Sigmoid colon (tissue), 7 donors: ENCODE measurements at places on chromosomes 7 and 10. TPM values are rescaled to one million over a fixed set of nuclear protein-coding genes. Genes with fewer than 3 reads are reported as not detected.

Gene DAGLB
- total RNA-seq: 7.5 TPM

GRCh38 chr7:24427048-24427447, 143.1 kb downstream of the NPY start:
- H3K4me3 ChIP-seq: no peak overlapping the region
- H3K4me1 ChIP-seq: no peaks in the 10 kb centered on the region
- H3K27ac ChIP-seq: no peak overlapping the region
- DNase-seq: no peak

DNA sequence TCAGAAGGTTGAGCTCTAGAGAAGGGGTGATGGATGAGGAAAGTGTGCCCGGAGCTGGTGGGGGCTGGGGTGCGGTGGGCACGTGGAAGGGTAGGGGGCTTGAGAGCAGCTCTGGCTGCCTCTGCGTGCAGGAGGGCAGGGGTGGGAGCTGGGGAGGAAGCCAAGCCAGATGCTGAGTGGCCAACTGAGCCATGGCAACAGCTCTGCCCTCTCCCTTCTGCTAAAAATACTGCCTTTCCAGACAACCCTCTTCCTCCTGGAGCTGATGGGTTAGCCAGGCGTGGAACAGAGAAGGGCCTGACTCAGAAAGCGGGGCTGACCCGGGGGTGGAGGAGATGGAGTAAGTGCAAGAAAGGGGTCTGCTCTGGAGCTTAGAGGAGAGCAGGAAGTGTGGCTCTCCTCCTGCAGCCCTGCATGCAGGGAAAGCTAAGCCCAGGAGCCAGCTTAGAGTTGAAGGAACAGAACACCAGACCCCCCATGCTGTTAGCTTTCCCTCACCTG, 114.6 kb upstream of the AGK start:
- no peak overlapping the region for H3K4me3 ChIP-seq
- DNase-seq: no peak
- H3K36me3 ChIP-seq: no peaks in the 10 kb centered on the region
- no peak overlapping the region for H3K27ac ChIP-seq
- H3K4me1 ChIP-seq: no peaks in the 10 kb centered on the region

DNA sequence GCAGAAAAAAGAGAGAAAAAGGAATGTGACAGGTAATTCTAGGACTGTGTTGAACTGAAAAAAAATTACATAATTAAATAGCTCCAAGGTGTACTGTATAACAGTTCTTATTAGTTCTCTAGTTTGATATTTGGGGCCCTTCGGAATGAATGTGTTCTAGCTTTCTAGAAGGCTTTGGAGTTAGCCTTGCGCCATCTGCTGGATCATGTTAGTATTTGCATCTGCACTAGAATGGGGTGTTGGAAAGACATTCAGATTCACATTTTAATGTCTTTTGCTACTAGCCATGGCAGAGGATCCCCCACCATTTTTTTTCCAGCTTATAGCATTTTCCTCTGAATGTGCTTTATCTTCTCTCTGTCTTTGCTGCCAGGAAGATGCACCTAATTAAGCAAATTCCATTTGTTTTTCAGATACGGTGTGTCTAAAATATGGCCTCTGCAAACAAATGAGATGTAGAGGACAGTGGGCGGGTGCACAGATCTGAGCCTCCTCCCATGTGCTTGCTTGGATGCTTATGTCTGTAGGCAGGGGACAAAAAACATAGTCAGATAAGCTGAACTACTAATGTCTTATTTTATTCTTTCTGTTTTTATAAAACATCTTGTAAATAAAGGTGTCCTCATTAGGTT, 238.5 kb downstream of the PHF14 start:
- no peak overlapping the region for H3K27ac ChIP-seq
- H3K36me3 ChIP-seq: no peaks in the 10 kb centered on the region
- H3K4me1 ChIP-seq: no peaks in the 10 kb centered on the region
- H3K4me3 ChIP-seq: no peak overlapping the region

Gene ARHGAP12
- 72.4 TPM for total RNA-seq

DNA sequence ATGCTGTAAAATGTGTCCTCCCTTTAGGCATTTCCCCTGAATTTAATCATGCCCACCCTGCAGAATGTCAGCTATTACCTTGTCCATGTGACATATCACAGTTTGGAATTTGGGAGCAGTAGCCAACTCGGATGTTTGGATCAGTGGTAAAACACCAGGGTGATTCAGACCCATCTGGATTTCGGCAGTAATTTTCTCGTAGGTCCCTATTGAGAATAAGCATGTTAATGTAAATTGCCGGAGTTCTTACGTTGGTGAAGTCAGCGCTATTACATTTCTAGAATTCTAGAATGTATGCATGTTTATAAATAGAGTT, 44.1 kb downstream of the HGF start:
- peak overlapping the region; percentile 6 for H3K4me3 ChIP-seq
- H3K36me3 ChIP-seq: no peaks in the 10 kb centered on the region
- no peaks in the 10 kb centered on the region for H3K27me3 ChIP-seq

GRCh38 chr10:95254629-95255028, 36.2 kb downstream of the PDLIM1 start:
- no peak for DNase-seq
- H3K36me3 ChIP-seq: no peaks in the 10 kb centered on the region
- H3K4me3 ChIP-seq: no peak overlapping the region
- H3K27ac ChIP-seq: no peak overlapping the region
- H3K4me1 ChIP-seq: no peaks in the 10 kb centered on the region
- no peaks in the 10 kb centered on the region for H3K27me3 ChIP-seq

- H3K36me3 ChIP-seq: no peaks in the 10 kb centered on the region
- no peak overlapping the region for H3K27ac ChIP-seq
- H3K27me3 ChIP-seq: no peaks in the 10 kb centered on the region
- no peak for DNase-seq
- no peak overlapping the region for H3K4me3 ChIP-seq
- no peaks in the 10 kb centered on the region for H3K4me1 ChIP-seq
These were observed 14.5 kb downstream of the POU6F2 start for GRCh38 chr7:38992203-38992602.

- no peaks in the 10 kb centered on the region for H3K36me3 ChIP-seq
- H3K27me3 ChIP-seq: no peaks in the 10 kb centered on the region
- peak overlapping the region; percentile 99 for H3K27ac ChIP-seq
- H3K4me1 ChIP-seq: no peaks in the 10 kb centered on the region
- H3K4me3 ChIP-seq: peak overlapping the region; percentile 94
- no peak for DNase-seq
These were observed 1.4 kb downstream of the LARP4B start for GRCh38 chr10:929960-930624.

DNA sequence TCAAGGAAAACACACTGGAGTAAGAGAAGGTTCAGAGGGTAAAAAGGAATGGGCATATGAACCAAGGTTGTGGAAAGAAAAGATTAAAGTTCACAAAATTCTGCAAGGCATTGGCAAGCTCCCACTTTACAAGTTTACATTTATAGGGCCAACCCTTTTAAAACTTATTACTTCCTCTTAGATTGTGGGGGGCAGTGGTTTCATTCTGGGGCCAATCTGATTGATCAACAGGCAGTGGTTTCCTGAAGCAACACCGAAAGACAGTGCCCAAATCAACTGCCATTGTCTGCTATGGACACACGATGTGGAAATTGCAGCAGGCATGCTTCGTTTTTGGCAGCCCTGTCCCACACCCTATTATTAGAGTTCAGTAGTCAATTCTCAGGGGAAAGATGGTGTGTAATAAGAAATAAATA, 154.0 kb downstream of the SGMS1 start:
- H3K4me3 ChIP-seq: no peak overlapping the region
- peaks cover 29% of the 10 kb centered on the region for H3K4me1 ChIP-seq
- no peak overlapping the region for H3K27ac ChIP-seq
- H3K36me3 ChIP-seq: no peaks in the 10 kb centered on the region
- H3K27me3 ChIP-seq: no peaks in the 10 kb centered on the region

DNA sequence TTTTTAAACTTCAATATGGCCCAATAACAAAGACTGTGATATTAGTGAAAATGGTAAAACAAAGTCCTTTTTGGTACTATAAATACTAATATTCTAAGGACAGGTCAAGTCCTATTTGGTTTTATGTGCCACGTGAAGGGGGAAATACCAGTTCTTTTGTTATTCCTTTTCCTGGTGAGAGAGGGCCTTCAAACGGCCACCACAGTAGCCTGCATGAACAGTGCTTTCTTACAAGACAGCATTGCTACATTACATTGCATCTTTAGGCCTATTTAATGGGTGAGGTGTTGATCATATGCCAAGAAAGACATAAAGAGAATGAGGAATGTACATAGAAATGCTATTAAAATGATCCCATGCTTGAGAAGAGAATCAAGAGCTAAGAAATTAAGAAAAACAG, 214.8 kb downstream of the LRRTM3 start:
- no peak for DNase-seq
- H3K36me3 ChIP-seq: no peaks in the 10 kb centered on the region
- H3K4me3 ChIP-seq: no peak overlapping the region
- H3K27ac ChIP-seq: no peak overlapping the region

- no peaks in the 10 kb centered on the region for H3K27me3 ChIP-seq
- no peak for DNase-seq
- no peak overlapping the region for H3K4me3 ChIP-seq
- H3K36me3 ChIP-seq: no peaks in the 10 kb centered on the region
- no peaks in the 10 kb centered on the region for H3K4me1 ChIP-seq
These were observed 60.9 kb downstream of the BAMBI start for GRCh38 chr10:28738200-28738599.

DNA sequence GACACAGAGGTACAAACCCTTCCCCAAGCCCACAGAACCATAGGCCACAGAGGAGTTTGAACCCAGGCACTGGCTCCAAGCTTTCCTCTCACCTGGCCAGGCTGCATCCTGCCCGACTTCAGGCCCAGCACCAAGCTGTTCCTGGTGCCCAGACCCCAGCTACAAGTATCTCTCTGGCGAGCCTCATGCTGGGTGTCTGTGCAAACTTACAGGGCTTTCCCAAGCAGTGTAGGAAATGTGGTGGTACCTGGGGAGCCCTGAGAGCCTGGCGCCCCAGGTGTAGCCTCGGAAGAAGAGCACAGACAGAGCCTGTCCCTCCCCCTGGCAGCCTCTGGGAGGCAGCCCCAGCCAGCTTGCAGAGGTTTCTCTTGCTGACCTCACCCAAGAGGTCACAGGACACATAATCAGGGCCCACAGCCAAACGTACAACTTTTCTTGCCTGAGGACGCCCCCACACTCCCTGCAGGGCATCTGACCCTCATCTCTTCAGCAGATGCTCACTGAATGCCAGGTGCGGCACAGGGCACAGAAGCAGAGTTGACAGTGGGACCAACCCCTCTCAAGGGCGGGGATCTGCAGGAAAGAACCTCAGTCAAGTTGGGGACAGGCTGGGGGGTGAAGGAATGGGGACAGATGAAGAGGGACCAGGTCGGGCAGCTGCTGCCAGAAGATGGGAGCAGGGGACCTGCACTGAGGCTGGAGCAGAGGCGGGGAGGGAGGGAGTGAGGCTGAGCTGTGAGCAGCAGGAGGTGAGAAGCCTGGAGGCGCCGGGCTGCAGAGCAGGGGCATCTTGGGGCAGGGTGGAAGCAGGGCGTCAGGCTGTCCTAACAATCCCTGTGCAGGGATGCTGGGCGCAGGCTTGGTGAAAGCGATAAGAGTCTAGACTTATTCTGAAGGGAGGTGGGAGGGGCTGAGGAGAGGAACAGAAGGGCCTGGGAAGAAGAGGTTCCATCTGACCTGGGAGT, 16.3 kb upstream of the MYL7 start:
- no peaks in the 10 kb centered on the region for H3K4me1 ChIP-seq
- DNase-seq: no peak
- H3K4me3 ChIP-seq: no peak overlapping the region
- H3K27ac ChIP-seq: no peak overlapping the region

GRCh38 chr7:91694351-91694841, 186.1 kb downstream of the MTERF1 start:
- no peaks in the 10 kb centered on the region for H3K36me3 ChIP-seq
- H3K27me3 ChIP-seq: no peaks in the 10 kb centered on the region
- no peak for DNase-seq
- H3K4me1 ChIP-seq: peaks cover 49% of the 10 kb centered on the region
- no peak overlapping the region for H3K4me3 ChIP-seq

Gene TAS2R16
- not detected for total RNA-seq

Gene CYP3A4
- total RNA-seq: not detected

DNA sequence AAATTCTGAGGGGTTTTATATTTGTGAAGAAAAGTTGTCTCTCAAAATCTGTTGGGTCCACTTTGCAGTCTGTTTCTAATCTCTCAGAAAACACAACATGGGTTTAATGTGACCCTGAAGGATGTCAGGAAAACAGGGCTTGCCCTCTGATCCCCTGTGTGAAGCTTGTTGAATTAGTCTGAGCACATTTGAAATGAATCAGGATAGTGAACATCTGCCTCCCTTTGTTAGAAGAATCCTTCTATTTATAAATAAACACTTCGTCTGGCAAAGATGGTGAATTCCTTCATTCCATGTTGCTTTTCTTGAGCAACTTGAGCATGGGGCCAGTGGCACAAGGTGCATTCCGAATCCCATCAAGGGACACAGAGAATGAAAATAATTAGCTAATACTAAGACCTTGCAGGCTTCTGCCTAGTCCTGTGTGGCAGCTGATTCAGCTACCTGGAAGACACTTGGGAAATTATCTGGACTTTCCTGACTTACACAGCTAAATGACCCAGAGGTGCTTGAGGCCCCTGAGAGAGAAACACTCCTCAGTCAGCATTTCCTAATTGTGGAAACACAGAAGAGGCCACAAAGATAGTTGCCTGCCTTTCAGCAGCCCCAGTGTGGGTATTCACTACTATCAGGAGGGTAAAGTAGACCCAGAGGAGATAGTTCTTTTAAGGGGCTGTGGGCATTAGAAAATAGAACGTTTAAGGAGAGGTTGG, 305.5 kb downstream of the C7orf25 start:
- H3K4me3 ChIP-seq: no peak overlapping the region
- no peak for DNase-seq
- H3K27ac ChIP-seq: peak overlapping the region; percentile 16
- H3K27me3 ChIP-seq: no peaks in the 10 kb centered on the region
- H3K4me1 ChIP-seq: peaks cover 26% of the 10 kb centered on the region

Gene TCTN3
- 18.9 TPM for total RNA-seq

DNA sequence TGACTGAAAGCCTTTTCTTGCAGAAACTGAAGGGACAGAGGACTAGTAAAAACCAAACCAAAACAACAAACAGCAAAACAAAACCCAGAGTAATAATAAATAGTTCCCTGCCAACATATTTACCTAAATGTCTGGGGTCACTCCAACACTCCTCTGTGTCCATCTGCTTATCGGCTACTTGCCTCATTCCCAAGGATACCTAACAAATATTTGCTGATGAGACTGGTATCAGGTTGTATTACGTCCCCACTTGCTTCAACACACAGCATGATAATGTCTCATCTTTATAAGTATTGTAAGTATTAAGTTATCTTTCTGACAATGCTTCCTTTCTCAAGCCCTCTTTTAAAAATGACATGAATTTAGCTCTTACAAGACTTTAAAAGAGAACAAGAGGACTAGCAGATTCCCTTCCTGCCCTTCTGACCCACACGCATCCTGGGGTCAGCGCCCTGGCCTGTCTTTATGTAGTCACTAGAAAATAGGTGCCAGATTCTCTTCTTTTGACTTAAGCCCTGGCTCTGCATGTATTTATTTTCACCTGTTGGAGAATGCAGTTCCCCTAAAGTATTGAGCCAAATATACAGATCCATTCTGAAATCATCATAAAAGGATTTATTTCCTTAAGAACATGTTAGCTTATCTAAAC, 110.2 kb downstream of the SEM1 start:
- no peaks in the 10 kb centered on the region for H3K4me1 ChIP-seq
- no peaks in the 10 kb centered on the region for H3K36me3 ChIP-seq

Gene TRPV5
- not detected for total RNA-seq

GRCh38 chr7:11078247-11078834, 104.7 kb downstream of the PHF14 start:
- no peak overlapping the region for H3K4me3 ChIP-seq
- no peaks in the 10 kb centered on the region for H3K27me3 ChIP-seq

Gene TUBAL3
- total RNA-seq: not detected

Gene EBLN1
- not detected for total RNA-seq

Gene PPP1R3C
- total RNA-seq: 33.9 TPM

Gene PRPS1L1
- not detected for total RNA-seq
